ENCODE measurements at places on chromosomes 16 and 17. TPM values are rescaled to one million over a fixed set of nuclear protein-coding genes. Genes with fewer than 3 reads are reported as not detected.

The ZNF778 gene
- total RNA-seq = 6.8 TPM

The MMP25 gene
- not detected for total RNA-seq

The SLC5A10 gene
- total RNA-seq = not detected

The TTLL6 gene
- total RNA-seq = under 0.01 TPM

The KRT17 gene
- 15.1 TPM for total RNA-seq

The COX6A2 gene
- total RNA-seq = not detected

The ASGR1 gene
- total RNA-seq = 1.2 TPM

The HASPIN gene
- 5.1 TPM for total RNA-seq

The MYCBPAP gene
- 1.5 TPM for total RNA-seq

The RDM1 gene
- 0.87 TPM for total RNA-seq

The SLC52A1 gene
- total RNA-seq = not detected

The ANKFN1 gene
- not detected for total RNA-seq

The OR1E2 gene
- not detected for total RNA-seq

The CCT6B gene
- 1.0 TPM for total RNA-seq

The HCRT gene
- not detected for total RNA-seq

The KRTAP2-2 gene
- total RNA-seq = not detected

The CETP gene
- 0.17 TPM for total RNA-seq

The TBC1D3C gene
- not detected for total RNA-seq

The VAT1L gene
- 0.29 TPM for total RNA-seq

The APOBR gene
- not detected for total RNA-seq

The KCNG4 gene
- total RNA-seq = not detected

The AFMID gene
- 42.8 TPM for total RNA-seq

The MYH11 gene
- under 0.01 TPM for total RNA-seq

The ACE gene
- 7.9 TPM for total RNA-seq

The HLF gene
- total RNA-seq = under 0.01 TPM

The NETO2 gene
- total RNA-seq = 4.3 TPM

The CBX2 gene
- 1.2 TPM for total RNA-seq

The SDR42E2 gene
- total RNA-seq = not detected

The PITPNM3 gene
- total RNA-seq = 0.44 TPM

The C16orf96 gene
- total RNA-seq = 0.17 TPM

The KIF19 gene
- total RNA-seq = not detected

The C16orf89 gene
- under 0.01 TPM for total RNA-seq

The UNC45B gene
- not detected for total RNA-seq

The TPSD1 gene
- total RNA-seq = not detected

The DNAI2 gene
- total RNA-seq = not detected

The FOXJ1 gene
- total RNA-seq = not detected

The SPG7 gene
- total RNA-seq = 154 TPM
